ENCODE measurements at places on chromosomes 13 and 19. TPM values are rescaled to one million over a fixed set of nuclear protein-coding genes. Genes with fewer than 3 reads are reported as not detected.

The JOSD2 gene
- 5.6 TPM for polyA plus RNA-seq

The ZSCAN1 gene
- 4.3 TPM for polyA plus RNA-seq

The CD70 gene
- 13.0 TPM for polyA plus RNA-seq

The SLC25A41 gene
- polyA plus RNA-seq, result 0.72 TPM

The PNMA8A gene
- polyA plus RNA-seq, result 10.0 TPM

The EFNB2 gene
- 7.5 TPM for polyA plus RNA-seq

The ERICH4 gene
- not detected for polyA plus RNA-seq

The ZNF714 gene
- polyA plus RNA-seq, result 12.0 TPM

DNA sequence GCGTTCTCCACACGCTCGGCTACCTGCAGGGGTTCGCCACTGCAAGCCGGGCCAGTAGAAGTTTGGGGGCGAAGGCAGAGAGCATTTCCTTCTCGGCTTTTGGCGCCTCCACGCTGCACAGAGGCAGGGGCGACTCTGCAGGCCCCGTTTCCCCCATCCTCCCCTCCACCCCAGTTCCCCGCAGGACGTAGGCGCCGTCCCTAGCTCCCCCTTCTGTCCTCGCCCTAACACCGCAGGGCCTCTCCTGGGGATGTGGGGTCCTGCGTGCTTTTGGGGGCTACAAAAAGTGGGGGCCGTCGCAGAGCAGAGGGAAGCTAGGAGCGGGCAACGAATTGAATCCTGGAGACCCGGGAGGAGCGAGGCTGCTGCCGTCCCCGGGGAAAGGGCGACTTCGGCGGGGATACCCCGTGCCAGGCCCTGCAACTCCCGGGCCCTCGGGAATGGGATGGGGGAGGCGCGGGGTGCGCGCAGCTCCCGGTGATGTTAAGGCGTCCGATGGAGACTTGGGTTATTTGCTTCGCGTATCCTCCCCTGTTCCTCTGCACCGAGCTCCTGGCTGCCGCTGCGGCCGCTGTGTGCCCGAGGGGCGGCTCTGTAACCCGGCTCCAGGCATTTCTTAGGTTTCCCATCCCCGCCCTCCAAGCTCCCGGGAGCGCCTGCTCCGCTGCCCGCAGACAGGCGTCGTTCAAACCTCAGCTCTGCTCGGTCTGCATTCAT is 255.9 kb upstream of the SOX21 start:
- H3K27ac ChIP-seq, result no peak overlapping the region
- H3K4me1 ChIP-seq, result peaks cover 10% of the 10 kb centered on the region
- no peaks in the 10 kb centered on the region for H3K27me3 ChIP-seq

DNA sequence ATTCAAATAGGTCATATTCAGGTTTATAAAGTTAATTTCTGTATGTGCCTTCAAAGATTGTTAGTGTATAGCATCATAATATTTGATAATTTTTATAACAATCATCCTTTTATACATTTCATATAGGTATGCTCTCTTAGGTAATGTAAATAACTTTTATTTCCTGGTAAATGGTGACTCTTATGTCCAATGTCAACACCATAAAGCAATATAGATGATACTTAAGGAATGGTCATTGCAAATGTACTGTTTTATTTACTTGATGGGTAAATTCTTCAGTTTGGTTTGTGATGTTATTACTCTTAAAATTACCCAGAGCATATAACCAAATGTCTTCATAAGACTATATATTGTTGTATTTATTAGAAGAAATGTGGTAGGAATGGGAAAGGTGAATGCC is 928.7 kb downstream of the PCDH9 start:
- no peaks in the 10 kb centered on the region for H3K36me3 ChIP-seq
- no peak overlapping the region for H3K4me3 ChIP-seq
- H3K27ac ChIP-seq, result no peak overlapping the region
- no peaks in the 10 kb centered on the region for H3K4me1 ChIP-seq
- no peaks in the 10 kb centered on the region for H3K27me3 ChIP-seq

DNA sequence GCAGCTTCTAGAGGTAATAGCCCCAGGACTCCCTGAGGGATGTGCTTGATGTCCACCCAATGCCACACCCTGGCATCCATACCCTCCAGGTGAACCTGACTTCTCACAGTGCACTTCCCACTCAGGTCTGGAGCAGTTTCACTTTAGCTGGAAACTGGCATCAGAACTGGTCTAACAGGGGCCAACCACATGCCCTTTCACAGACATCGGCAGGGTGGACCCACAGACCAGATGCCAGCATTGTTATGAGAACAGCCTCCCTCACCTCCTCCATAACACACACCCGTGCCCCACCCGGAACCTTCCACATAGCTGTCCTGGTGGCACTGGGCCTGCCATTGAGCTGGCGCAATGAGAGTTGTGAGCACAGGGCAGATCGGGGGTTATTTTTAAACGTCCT is 77.4 kb upstream of the GPR12 start:
- H3K4me3 ChIP-seq, result no peak overlapping the region
- no peak overlapping the region for H3K27ac ChIP-seq
- no peaks in the 10 kb centered on the region for H3K4me1 ChIP-seq
- H3K27me3 ChIP-seq, result no peaks in the 10 kb centered on the region
- no peak for DNase-seq

GRCh38 chr13:108302279-108302678 is 32.8 kb downstream of the TNFSF13B start:
- no peaks in the 10 kb centered on the region for H3K27me3 ChIP-seq
- no peaks in the 10 kb centered on the region for H3K4me1 ChIP-seq
- H3K27ac ChIP-seq, result no peak overlapping the region

- H3K27me3 ChIP-seq, result no peaks in the 10 kb centered on the region
- H3K27ac ChIP-seq, result no peak overlapping the region
- no peak overlapping the region for H3K4me3 ChIP-seq
- no peak for DNase-seq
Measured at GRCh38 chr13:80894917-80895316, 554.0 kb upstream of the SPRY2 start.

- no peaks in the 10 kb centered on the region for H3K4me1 ChIP-seq
- no peak overlapping the region for H3K27ac ChIP-seq
- no peaks in the 10 kb centered on the region for H3K36me3 ChIP-seq
- no peak for DNase-seq
Measured at GRCh38 chr19:55539090-55539984, 2.4 kb upstream of the SBK2 start.

DNA sequence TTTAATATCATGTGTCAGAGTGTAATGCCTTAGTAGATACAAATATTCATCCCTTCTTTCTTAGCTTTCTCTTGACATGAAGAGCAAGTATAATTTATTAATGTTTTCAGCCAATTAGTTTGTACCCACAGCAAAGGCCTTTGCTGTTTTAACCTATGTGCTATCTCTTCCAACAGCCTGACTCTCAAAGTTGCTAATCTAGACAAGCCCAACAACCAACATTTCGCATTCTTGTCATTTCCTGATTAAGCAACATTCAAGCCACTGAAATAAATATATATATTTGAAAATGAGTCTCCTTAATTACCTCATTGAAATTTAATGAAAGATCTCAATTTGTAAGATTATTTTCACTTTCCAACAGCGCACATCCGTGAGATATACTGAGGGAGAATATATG is 18.5 kb downstream of the EPSTI1 start:
- peaks cover 15% of the 10 kb centered on the region for H3K4me1 ChIP-seq
- H3K4me3 ChIP-seq, result no peak overlapping the region
- no peak overlapping the region for H3K27ac ChIP-seq
- no peaks in the 10 kb centered on the region for H3K36me3 ChIP-seq
- no peak for DNase-seq

GRCh38 chr13:33497146-33497845 is 211.7 kb upstream of the STARD13 start:
- no peaks in the 10 kb centered on the region for H3K4me1 ChIP-seq
- no peak overlapping the region for H3K4me3 ChIP-seq
- no peak overlapping the region for H3K27ac ChIP-seq
